Urinary bladder (tissue), 4 donors: ENCODE measurements at places on chromosomes 6 and 20. TPM values are rescaled to one million over a fixed set of nuclear protein-coding genes. Genes with fewer than 3 reads are reported as not detected.

MRPL18 gene
- 77.7 TPM for polyA plus RNA-seq

DEFB123 gene
- not detected for polyA plus RNA-seq

TTLL9 gene
- 0.20 TPM for polyA plus RNA-seq

C20orf202 gene
- 0.09 TPM for polyA plus RNA-seq

RBPJL gene
- polyA plus RNA-seq, result not detected

TSHZ2 gene
- 6.5 TPM for polyA plus RNA-seq

KIF25 gene
- 0.53 TPM for polyA plus RNA-seq

TRIM31 gene
- 9.6 TPM for polyA plus RNA-seq

DNA sequence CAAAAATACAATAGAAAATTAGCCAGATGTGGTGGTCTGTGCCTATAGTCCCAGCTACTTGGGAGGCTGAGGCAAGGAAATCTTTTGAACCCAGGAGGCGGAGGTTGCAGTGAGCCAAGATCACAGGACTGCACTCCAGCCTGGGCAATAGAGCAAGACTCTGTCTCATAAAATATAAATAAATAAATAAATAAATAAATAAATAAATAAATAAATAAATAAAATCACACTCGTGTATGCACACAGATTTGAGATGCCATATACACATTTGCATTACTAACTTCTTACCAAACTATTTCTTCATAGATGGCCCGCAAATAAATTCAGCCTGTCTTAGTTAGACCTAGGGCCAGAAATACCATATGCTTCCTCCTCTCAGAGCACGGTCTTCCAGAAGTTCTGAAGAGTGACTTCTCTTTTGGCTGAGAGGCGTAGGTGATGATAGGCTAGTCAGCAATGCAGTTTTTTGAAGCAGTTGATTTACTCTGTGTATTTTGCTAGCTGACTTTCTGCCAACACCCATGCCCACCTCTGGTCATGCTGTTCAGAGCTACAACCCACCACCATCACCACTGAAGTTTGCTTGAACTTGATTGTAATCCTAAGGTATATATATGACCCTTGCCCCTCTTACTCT is 150.1 kb downstream of the SASH1 start:
- no peak for DNase-seq

GRCh38 chr20:63573647-63574131 is 350 bp downstream of the HELZ2 start:
- DNase-seq, result no peak

GRCh38 chr6:14903176-14904038 is 342.5 kb upstream of the JARID2 start:
- DNase-seq, result no peak

DNA sequence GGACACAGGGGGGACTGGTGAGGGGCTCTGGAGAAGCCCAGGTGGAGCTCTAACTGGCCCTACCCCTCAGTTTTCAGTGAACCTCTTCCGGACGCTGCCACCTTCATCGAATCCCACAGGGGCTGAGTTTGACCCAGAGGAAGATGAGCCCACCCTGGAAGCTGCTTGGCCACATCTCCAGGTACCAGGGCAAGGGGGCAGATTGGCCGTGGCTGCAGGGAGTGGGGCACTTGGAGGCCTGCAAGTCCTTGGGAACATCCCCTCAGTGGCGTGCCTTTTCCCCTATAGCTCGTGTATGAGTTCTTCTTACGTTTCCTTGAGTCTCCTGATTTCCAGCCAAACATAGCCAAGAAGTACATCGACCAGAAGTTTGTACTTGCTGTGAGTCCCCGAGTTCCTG is 6.6 kb downstream of the MEA1 start:
- DNase-seq, result no peak

GRCh38 chr6:15491255-15491985 is 171.4 kb downstream of the DTNBP1 start:
- no peak for DNase-seq

- DNase-seq, result no peak
Observed at GRCh38 chr6:38117281-38117680, 297.8 kb downstream of the ZFAND3 start.

DNA sequence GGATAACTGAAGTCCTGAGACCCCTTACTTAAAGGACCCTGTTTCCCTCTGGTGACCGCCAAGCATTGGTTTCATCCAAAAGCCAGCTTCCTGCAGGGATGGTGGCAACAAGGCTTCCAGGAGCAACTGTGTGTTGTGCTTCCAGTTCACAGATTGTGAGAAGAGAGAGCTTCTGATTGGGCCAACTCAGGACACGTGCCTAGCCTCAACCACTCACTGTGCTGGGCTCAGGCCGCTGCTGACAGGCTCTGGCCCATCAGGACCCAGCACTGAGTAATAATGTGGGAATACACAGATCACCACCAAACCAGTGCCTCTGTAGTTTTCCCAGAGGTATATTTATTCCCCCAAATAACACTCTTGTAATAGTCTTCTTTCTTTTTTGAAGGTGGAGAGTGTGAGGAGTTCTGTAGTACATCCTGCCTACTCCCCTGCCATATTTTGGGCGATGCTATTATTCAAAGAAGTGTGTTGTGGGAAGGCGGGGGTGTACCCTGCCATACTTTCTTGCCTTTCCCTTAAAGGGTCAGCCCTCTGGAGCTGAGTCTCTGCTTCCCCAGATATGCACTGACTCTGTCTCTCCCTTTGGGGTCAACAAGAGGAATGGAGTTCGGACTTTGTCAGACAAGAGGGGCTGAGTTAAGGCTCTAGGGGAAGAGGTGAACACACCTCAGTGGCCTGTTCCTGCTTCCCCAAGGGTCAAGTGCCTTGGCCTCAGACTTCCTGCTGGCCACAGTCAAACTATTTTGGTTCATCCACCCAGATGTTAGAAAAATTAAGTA is 23.2 kb downstream of the PPP1R16B start:
- no peak for DNase-seq
